Hematopoietic multipotent progenitor cell treated with erythropoietin and hydrocortisone succinate and interleukin-3 and kit ligand, for 15 days (in vitro differentiated cells): ENCODE measurements at places on chromosomes 2 and 18.
A peak's percentile ranks its signal among the peaks of the same experiment; 100 is the strongest.

- DNase-seq: no peak
Observed at GRCh38 chr2:101759162-101759561, 61.7 kb downstream of the MAP4K4 start.

GRCh38 chr18:51623653-51624052 lies 426.2 kb upstream of the MEX3C start:
- DNase-seq: no peak

DNA sequence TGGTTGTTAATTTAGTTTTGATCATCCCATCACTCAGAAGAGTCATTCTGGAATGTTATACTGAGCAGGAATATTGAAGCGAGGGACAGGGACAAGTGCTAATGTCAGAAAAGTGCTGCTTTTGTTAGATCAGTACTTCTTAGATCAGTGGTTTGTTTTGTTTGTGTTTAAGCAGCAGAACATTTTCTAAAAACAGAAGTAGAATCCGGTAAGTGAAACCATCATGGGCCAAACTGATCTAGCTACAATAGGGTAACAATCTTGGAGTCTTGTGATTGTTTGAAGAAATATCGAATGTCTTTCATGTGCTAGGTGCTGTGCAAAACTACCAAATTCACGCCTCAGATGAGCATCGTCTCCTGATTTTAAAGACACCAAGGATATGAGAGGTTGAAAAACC lies 45.1 kb upstream of the SEC11C start:
- no peak for DNase-seq

DNA sequence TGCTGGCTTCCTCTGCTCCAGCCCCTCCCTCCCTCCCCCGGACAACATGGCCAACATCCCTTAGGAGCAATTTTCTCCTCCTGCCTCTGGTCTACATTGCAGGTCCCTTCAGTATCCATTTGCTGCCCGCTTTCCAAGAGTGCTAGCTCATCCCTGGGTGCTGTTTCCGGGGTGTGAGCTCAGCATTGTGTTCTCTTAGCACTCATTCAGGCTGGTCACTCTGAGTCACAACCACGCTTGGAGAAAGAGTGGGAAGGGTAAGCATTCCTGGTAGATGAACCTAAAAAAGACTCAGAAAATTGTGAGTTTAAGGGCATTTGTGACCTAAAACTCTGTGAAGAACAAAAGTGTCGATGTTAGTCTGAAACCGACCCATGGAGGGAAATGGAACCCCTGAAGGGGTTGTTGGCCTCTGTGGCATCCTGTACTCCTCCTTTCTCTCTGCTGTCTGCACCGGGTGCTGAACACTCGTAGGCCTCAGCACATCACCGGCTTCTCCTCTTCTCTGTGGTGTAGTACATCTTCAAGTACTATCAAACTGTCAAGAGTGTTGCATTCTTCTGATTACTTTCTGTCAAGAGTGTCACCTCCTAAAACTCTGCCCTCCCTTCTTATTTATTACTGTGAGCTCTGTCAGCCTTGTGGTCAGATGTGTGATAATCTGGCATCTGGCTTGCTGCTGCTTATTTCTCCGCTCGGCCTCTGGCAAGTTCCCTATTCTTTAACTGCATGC lies 73.0 kb downstream of the CTNNA2 start:
- DNase-seq: no peak

DNA sequence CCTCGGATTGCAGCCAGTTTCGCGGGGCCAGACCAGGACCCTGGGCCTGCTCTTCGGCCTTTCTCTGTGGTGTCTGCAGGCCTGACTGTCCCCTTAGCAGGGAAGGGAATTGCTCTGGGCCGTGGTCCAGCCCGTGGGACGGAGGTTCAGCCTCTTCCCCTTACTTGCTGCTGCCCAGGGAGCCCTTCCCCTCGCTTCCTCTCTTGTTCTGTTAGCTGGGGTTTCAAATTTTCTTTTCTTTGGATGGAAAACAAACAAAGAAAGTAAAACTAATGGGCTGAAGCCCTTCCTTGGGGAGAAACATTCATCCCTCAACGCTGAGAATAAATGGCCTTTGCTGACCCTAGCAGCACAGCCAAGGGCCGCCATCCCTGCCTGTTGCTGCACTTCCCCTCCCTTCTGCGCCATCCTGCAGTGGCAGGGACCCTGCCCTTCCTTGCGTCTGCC lies 52.4 kb downstream of the ASAP2 start:
- no peak for DNase-seq

- no peak for DNase-seq
Observed at GRCh38 chr18:25883091-25883490, 207.3 kb downstream of the SS18 start.

- no peak for DNase-seq
Observed at GRCh38 chr2:33137331-33137730, 190.6 kb downstream of the LTBP1 start.

DNA sequence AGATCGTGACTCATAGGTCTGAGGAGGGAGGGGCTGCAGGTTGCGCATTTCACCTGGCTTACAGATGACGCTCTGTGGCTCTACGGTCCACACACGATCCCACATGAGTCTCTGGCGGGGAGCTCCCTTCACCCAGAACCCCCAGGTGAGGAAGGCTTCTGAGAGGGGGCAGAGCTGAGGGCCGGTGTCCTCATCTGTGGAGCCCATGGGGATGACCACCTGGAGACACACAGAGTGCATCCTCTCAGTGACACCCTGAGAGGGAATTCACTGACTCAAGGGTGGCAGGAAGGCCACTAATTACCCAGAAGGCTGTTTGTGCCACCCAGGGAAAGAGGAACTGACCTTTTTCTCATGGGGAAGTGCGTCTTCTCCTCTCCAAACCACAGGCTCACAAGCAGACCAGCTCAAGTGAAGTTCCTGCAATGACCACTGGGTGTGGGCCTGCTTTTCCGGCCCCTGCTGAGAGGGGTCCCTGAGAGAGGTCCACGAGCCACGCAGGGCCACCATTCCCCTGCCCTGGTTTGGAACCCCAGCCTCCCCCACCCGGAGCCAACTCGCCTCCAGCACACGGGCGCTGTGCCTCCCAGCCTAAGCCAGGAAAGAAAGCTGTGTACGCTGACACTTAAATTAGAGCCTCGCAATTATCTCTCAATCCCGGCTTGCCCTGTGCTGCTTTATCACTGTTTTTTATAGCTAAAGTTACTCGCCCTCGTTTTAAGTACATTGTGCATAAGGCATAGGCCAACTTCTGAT lies 114.1 kb downstream of the BCL11A start:
- peak; percentile 47 for DNase-seq

- no peak for DNase-seq
Observed at GRCh38 chr2:106096299-106097037, 97.6 kb downstream of the UXS1 start.
